ENCODE measurements at places on chromosomes 16 and 17.
A peak's percentile ranks its signal among the peaks of the same experiment; 100 is the strongest.

DNA sequence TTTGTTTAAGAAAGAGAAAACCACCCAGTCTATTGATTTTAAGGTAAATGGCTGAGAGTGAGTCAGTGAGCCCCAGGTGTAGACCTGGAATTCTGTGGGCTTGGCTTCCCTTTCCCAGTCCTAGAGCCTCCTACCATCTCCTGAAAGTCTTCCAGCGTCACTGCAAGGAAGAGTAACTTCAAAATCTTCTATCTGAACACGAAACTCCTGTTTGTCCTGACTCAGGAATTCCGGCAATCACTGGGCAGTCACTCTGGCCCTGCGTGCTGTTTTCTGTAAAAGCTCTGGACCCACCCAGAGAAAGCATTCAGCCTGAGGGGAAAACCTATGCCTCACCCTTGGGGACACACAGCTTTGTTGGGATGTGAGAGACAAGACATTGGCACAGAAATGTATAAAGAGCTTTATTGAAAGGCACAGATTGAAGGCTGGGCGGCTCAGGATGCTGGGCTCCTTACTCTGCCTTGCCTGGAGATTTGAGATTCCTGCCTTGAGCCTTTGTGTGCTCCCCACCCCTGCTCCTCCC lies 15.9 kb downstream of the MINK1 start:
- H3K4me1 ChIP-seq: peaks cover 5% of the 10 kb centered on the region
- H3K4me3 ChIP-seq: no peak overlapping the region
- H3K36me3 ChIP-seq: no peaks in the 10 kb centered on the region
- H3K27ac ChIP-seq: no peak overlapping the region
- no peaks in the 10 kb centered on the region for H3K27me3 ChIP-seq

DNA sequence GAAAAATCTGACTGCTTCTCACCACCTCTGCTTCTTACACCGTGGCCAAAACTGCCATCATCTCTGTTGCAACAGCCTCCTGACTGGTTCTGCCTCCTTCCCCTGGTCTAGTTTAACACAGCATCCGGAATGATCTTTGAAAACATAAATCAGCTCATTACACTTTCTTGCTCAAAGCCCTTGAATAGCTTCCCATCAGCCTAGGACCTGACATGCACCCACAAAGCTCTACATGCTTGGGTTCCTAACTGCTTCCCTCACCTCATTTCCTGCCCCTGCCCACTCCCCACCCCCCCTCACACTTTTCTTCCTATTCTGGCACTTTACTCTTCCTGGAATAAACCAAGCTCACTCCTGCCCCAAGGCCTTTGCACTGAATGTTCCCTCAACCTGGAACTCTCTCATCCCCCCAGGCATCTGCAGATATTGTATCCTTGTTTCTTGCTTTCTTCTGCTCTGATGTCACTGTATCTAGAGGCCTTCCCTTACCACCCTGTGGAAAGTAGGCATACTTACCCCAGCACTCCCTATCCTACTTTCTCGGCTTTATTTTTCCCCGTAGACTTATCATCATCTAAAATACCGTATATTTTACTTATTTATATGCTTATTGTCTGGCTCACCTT lies 112.4 kb downstream of the FTO start:
- no peak overlapping the region for H3K4me3 ChIP-seq
- H3K4me1 ChIP-seq: no peaks in the 10 kb centered on the region
- DNase-seq: no peak
- H3K27me3 ChIP-seq: no peaks in the 10 kb centered on the region
- H3K27ac ChIP-seq: no peak overlapping the region

DNA sequence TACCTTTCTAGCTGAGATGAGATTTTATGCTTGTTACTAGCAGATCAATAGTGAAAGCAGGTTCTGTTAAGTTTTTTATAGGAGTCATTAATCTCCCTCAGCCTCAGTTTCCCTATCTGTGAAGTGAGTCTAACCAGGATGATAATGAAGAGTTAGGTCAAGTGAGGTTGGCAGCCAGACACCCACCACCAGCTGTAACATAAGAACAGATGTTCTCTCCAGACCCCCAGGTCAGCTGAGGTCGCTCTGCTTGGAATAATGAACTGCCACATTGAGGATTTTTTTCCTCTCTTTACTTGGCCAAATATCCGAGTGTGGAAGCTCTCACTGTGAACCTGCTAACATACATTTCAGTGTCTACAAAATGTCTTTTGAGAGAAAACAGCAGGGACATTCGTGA lies 389.6 kb downstream of the WWOX start:
- no peaks in the 10 kb centered on the region for H3K27me3 ChIP-seq
- H3K27ac ChIP-seq: no peak overlapping the region
- H3K4me1 ChIP-seq: peaks cover 15% of the 10 kb centered on the region
- no peak for DNase-seq
- H3K36me3 ChIP-seq: no peaks in the 10 kb centered on the region

DNA sequence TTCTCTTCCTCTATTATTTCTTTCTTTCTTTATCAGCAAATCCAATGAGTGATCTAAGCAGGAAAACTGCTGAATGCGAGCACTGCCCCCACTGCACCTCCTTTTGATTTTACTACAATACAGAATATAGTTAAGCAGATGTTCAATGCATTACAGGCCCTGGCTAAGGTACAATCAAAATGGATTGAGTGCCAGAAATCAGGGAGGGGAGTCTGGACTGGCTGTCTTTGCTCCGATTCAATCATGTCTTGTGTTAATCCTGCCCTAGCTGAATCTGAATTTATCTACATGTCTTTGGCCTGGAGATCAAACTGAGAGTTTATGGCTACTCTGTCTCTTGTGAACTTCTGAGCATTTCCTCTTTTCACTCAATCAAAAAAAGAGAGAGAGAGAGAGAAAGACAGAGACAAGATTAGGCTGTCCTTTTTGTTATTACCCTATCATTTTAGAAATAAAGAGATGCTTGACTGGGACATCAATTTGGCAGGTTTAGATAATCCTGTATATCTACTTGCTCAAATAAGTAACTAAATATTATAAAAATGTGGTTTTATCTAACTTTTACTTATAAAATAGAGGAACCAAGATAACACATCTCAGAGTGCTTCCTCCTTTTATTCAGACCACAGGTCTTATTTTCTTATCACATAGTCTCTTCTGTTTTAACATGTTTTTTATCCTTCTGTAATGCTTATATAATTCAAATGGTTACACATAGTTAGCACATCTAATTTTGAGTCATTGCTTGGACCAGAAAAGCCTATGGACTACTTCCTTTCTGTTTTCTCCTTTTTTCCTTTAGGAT lies 656.2 kb downstream of the KCNJ2 start:
- no peaks in the 10 kb centered on the region for H3K27me3 ChIP-seq
- H3K4me1 ChIP-seq: no peaks in the 10 kb centered on the region
- no peak for DNase-seq
- H3K27ac ChIP-seq: no peak overlapping the region
- H3K4me3 ChIP-seq: no peak overlapping the region
- H3K36me3 ChIP-seq: no peaks in the 10 kb centered on the region

DNA sequence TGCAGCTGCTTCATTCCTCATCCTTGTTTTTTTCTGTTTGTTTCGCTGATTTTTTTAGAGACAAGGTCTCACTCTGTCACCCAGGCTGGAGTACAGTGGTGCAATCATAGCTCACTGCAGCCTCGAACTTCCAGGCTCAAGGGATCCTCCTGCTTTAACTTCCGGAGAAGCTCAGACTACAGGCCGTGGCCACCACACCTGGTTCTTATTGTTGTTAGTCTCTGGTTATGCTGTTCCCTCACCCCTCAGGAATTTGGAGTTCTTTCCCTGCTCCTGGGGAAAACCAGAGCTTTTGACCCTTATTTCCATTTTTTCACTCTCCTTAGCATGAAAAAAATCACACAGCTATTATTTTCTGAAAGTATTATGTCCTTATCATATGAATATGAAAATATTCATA lies 1.8 kb downstream of the ODF4 start:
- no peaks in the 10 kb centered on the region for H3K27me3 ChIP-seq

DNA sequence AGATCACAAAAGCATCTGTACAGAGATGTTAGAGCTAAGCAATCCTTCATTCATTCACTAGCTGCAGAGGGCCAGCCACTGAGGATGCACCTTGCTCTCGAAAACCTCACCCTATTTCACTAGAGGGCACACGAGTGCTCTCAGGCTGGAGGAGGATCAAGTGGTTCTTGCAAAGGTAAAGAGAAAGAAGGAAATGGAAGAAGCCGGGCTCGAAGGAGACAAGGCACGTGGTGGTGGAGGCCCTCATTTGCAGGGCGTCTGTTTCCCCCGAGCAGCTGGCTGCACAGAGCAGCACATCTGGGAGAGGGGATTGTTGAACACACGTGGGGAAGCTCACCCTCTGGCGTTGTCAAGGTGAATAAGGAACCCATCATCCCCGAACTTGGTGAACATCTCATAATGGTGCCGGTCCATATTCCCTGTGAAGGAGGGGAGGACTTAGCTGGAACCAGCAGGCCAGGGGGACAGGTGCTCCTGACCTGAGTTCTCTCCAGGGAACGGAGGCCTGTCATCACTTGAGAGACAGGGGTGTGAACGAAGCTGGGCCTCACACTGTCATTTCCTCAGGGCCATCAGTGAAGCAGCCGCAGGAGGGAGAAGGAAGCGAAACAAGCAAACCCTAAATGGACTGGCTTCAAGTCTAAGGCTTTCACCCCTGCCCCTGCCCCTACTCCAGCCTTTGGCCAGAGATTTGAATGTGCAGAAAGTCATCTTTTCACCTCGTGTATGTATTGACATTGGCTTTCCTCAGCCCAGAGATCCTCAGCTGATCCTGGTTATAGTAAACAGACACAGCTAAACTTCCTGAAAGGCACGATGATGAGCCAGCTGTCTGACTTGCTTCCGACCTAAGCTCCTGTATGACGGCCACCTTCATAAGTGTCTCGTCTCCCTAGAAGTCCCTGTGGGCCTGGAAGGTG lies 27.6 kb downstream of the PRKAR1A start:
- peak; percentile 4 for DNase-seq
- H3K27ac ChIP-seq: no peak overlapping the region
- peaks cover 11% of the 10 kb centered on the region for H3K36me3 ChIP-seq
- no peak overlapping the region for H3K4me3 ChIP-seq
- H3K27me3 ChIP-seq: no peaks in the 10 kb centered on the region

DNA sequence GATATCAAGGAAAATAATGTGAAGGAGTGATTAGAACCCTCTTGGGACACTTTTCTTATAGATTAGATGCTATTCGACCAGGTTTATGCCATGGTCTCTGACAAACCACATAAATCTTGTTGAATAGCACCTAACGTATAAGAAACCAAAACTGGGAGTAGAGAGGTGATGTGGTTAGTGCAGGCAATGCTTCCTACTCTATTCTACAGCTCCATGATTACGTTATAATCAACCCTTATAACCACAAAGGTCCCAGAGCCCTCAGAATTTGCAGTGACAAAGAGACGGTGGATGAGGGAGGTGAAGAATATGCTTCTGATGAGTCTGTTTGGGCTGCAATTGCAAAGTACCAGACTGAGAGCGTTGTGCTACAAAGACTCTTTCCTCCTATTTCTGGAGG lies 78.4 kb downstream of the ARHGAP44 start:
- no peak overlapping the region for H3K4me3 ChIP-seq
- no peaks in the 10 kb centered on the region for H3K4me1 ChIP-seq
- H3K36me3 ChIP-seq: no peaks in the 10 kb centered on the region

DNA sequence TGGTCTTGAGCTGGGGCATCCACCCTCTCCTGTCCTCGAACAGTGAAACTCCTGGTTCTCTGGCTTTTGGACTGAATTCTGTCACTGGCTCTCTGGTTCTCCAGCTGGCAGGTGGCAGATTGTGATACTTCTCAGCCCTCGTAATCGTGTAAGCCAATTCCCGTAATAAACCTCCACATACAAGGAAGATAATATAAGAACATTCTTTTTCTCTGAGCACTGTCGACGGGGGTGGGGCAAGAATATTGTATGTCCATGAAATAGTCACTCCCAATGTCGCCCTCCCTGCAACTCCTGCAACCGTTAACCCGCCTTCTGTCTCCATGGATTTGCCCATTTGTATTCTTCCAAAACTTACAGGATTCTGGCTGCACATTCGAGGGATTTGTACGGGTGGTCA lies 39.2 kb upstream of the RPH3AL start:
- no peaks in the 10 kb centered on the region for H3K36me3 ChIP-seq
- H3K27ac ChIP-seq: no peak overlapping the region
- H3K4me3 ChIP-seq: no peak overlapping the region
- H3K27me3 ChIP-seq: peaks cover 47% of the 10 kb centered on the region

All from neuronal stem cell (in vitro differentiated cells).